ENCODE measurements at places on chromosomes 16 and 17.

DNA sequence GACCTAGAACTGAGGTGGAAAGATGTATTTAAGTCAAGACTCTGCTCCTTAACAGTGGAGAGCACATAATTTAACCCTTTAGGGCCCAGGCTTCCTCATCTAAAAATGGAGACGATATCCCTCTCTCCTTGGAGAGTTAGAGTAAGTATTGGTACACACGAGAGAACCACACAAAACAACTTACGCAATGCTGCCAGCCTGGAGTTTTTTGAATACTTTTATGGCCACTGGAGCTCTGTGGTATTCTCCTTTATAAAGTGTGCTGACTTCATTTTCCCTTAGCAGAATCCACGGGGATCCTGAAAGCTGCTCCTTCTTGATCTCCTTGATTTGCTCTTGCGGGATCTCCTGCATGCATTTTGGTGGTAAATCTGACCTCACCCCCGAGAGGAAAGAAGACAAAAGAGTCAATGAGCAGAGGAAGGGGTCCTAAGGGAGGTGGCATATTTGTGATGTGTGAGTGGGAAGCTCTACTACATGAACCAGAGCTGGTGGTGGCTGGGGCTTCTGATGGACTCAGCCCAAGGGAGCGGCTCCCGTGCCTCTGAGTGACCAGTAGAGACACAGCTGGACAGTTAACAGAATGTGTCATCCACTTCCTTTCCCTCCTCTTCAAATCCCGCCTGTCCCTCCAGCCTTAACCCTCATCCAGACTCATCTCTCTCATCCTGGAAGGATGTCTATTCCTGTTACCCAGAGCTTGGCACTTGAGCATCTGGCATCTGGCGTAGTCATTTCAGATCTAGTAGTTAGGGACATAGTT is 9.4 kb downstream of the MLKL start:
- DNase-seq, result no peak

DNA sequence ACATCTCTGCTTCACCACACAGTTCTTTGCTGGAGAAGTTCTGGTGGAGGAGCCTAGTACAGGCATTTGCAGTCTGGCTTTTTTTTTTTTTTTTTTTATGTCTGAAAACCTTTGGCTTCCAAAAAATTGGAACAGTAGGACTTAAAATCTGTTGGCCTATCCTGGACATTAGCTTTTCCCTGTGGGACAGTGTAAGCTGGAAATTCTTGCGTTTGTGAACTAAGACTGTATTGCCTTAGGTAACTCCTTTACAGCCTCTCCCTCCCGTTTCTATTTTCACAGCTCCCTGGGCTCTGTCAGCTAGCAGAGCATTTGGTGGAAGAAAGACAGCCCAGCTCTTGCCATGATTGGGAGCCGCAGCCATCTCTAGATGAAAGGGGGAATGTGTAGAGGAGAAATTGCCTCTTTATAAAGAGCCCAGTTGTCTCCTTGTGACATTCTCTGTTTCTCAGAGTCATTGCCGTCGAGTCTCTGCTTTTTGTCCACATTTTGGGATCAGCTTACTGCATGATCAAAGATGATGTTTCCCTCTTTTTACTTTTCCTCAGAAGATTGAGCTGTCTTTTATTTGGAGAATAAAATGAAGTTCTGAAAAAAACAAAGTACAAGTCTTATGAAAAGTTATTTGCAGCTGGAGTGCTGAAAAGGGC is 227.5 kb downstream of the SPECC1 start:
- no peak for DNase-seq

GRCh38 chr16:46701615-46702014 is 12.2 kb downstream of the ORC6 start:
- DNase-seq, result no peak

GRCh38 chr17:9116311-9116835 is 95.1 kb downstream of the NTN1 start:
- no peak for DNase-seq

GRCh38 chr17:16446338-16446983 is 31.1 kb downstream of the TRPV2 start:
- no peak for DNase-seq

DNA sequence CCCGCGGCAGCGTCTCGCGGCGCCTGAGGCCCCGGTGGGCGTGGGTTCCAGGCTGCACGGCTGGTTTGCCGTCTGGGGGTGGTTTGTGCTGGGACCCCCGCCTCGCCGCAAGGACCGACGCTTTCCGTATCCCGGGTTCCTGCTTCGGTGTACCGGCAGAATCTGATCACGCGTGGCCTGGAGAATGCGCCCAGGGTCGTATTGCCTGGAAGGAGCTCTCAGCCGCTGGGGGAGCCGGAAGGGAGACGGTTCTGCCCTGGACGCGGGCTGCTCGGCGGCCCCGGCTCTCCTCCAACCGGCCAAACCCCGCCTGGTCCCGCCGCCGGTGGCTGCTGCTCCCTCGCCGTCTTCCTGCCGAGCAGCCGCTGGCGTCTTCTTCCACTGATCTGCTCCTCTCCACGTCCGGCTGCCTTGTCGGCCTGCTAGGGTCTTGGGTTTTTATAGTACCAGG is 39.8 kb downstream of the ZNF778 start:
- no peak for DNase-seq

DNA sequence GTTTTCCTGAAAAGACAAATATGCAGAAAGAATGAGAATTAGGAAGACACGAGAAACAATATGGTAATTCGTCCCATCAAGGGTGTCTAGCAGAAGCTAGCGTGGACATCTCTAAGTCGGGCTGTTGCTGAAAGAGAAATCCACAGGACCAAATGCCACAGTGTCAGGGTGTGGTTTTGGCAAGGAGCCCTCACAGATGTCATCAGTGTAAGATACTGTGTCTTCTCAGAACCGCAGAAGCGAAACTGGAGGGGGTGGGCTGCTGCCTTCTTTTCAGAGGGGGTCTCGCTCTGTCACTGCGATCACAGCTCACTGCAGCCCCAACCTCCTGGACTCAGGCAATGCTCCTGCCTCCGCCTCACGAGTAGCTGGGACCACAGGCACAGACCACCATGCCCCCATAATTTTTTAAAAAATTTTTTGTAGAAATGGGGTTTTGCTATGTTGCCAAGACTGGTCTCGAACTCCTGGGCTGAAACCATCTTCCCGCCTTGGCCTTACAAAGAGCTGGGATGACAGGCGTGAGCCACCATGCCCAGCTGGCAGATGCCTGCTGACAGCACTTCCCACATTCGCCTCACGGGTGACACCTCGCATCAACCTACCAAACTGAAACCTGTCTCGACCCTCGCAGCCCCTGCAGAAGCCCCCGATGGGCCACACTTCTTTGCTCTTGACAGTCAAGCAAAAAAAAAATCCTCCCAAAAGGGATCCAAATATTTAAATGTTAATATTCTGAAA is 26.2 kb downstream of the TRAP1 start:
- DNase-seq, result no peak

GRCh38 chr17:38873640-38874380 is 4.0 kb downstream of the LASP1 start:
- no peak for DNase-seq

- DNase-seq, result no peak
Observed at GRCh38 chr16:70801611-70802010, 653 bp upstream of the VAC14 start.

DNA sequence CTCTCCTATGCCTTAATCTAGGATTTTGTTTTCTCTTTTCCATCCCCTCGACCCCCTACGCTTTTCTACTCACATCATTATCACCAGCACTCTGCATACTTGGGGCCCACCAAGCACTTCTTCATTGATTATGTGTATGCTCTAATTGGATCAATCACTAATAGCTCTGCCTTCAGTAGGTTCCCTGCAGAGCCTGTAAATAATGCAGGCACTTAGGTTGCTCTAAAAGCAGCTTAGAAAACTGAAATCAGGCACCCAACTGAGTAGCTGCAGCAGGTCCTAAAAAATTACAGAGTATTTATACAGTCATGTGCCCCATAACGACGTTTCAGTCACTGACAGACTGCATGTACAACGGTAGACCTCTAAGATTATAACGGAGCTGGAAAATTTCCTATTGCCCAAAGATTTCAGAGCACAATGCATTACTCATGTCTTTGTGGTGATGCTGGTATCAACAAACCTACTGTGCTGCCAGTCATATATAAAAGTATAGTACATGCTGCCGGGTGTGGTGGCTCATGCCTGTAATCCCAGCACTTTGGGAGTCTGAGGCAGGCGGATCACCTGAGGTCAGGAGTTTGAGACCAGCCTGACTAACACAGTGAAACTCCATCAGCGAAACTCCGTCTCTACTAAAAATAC is 280.4 kb downstream of the HS3ST3B1 start:
- no peak for DNase-seq

DNA sequence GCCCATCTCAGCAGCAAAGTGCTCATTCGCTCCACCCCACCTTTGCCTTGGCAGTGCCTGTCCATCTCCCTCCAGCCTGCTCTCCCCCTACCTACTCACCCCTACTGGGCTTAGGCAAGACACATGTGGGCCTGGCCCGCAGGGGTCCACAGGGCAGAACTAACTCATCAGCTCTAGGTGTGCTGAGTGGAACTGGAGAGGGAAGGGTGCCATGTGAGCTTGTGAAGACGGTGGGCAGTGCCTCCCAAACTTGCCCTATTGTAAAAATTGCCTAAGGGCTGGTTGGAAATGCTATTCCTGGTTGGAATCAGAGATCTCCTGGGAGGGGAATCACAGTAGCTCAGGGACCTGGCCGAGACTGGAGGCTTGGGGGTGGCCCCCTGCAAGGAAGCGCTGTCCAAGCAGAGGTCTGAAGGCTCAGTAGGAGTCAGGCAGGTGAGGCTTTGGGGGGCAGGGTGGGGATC is 29.1 kb upstream of the TNS4 start:
- no peak for DNase-seq

- no peak for DNase-seq
Observed at GRCh38 chr17:73976676-73977521, 226.6 kb upstream of the RPL38 start.

GRCh38 chr17:57868910-57869616 is 19.2 kb upstream of the MRPS23 start:
- DNase-seq, result no peak

GRCh38 chr16:64132190-64132589 is 989.7 kb downstream of the CDH11 start:
- DNase-seq, result no peak

- DNase-seq, result no peak
Observed at GRCh38 chr17:19703828-19704613, 12.4 kb downstream of the SLC47A2 start.

- DNase-seq, result no peak
Observed at GRCh38 chr16:15398618-15399316, 3.2 kb downstream of the MPV17L start.

GRCh38 chr16:2092256-2092620 is 43.5 kb downstream of the PKD1 start:
- no peak for DNase-seq

- peak; percentile 20 for DNase-seq
Observed at GRCh38 chr16:2520784-2521531, 787 bp downstream of the AMDHD2 start.

- no peak for DNase-seq
Observed at GRCh38 chr16:27628241-27628942, 78.4 kb downstream of the KATNIP start.

DNA sequence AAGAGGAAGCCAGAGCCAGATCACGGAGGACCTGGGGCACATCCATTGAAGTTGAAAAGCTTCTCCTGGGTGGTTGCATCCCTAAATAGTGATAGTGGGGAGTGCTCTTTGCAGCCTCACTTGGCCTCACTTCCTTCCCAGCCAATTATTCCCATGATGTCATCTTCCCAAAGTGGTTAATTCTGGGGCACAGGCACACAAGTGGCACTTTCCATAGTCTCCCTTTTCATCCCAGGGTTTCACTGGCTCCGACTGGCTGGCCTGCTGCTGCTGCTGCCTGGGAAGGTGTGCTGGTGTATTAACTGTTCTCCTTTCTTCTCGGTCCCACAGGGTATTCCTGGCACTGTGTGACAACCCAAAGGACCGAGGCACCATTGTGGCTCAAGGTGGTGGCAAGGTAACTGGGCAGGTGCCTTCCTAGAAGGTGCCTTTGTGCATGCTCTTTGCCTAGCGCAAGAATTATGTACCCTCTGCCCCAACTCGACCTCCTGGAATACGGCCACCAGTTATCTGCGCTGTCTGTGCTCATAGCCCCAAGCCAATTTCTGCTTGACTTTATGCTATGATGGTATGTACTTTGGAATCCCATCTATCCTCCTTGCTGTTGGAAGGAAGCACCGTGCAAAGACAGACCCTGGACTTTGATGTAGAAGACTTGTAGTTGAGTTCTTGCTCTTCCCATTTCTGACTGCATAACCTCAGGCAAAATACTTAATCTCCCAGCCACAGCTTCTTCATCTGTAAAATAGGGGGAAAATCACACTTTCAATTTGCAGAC is 18.4 kb downstream of the SLC35G3 start:
- DNase-seq, result no peak

DNA sequence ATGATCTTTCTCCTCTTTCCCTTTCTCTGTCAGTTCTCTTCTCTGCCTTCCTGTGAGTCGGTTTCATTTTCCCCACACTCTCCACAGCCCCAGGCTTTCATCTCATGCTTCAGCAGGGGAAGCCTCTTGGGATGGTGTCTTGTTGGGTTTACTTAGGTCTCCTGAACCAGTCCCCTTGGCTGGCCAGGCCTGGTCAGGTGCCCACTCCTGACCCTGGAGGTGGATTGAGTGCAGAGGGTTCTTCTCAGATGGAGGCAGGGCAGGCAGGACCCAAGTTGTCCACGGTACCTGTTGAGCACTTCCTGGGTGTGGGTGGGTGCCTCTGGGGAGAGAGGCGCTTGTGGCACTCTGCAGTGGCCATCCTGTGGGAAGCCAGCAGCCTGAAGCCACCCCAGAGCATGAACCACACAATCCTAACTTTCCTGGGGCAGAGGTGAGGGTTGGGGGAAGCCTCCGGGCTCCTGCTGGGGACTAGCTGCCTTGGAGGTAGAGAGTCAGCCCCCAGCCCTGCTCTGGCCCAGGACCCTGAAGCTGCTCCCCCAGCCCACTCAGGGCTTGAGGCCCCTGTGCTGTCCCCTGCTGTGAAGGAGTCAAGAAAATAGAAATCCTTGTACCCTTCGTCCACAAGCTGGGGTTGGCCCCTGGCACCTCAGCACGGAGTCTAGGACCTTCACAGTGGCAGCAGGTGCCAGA is 2.0 kb upstream of the RAP1GAP2 start:
- DNase-seq, result no peak

DNA sequence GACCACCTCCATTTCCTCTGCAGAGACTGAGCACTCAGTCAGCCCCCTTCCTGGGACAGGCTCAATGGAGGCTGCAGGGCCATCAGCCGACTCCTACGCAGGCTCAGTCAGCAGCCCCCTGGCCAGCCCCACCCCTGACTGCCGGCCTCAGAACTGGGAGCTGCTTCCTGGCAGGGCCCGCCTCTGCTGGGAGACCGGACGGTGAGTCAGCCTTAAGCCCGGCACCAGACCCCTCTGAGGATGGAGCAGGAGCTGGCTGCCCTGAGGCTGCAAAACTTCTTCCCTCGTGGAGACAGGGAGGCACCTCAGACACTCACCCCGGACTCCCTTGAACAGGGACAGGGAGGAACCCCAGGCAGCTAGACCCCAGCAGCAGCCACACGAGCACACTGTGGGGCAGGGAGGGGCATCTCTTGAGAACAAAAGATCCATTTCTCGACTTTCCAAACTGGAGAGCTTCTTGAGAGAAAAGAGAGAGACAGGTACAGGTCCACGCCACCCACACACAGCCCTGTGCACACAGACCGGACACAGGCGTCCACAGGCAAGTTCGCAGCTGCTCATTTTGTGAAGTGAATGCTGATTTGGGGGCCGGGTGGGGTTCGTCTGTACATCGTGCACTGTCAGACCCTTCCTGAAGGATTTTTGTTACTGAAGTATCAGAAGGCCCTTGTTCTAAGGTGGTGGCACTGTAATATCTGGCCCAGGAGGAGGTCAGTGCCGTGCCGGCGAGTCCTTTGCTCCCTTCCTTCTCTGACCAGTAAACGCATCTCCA is 1.3 kb upstream of the TUBB3 start:
- DNase-seq, result no peak

Measured in stimulated activated CD8-positive, alpha-beta memory T cell treated with anti-CD3 and anti-CD28 coated beads, Interleukin-15, amount 100 ng/mL, for 1 hour (primary cell).